ENCODE measurements at places on chromosomes 3 and 15. TPM values are rescaled to one million over a fixed set of nuclear protein-coding genes. Genes with fewer than 3 reads are reported as not detected.

DNA sequence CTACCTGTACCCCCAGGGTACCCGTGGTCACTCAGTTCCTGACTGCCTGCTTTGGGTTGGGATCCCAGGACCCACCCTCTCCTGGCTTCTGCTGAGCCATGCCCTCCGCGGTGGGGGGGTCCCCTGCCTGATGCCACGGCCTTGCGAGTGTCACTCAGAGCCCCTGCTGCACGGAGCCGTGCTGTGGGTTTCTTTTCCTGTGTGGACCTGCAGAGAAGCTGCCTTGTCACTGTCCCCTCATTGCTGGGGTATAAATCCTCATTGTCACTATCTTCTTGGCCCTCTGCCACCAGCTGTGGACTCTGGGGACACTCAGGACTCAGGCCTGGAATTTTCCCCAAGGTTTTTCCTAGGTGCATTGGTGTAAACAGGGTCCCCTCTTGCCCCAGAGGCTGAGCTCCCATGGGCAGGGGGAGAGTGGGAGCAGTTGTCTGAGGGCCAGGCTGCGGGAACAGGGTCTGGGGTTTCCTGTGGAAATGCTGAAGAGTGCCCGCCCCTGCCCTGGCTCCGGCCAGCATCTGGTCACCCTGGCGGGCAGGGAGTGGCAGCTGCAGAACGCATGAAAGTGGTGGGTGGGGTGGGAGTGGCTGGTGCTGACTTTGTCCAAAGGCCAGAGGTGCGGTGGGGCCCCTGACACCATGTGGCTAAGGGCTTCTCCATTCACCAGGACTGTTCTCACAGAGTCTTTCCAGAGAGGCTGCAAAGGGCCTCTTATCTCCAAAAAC is 191.7 kb downstream of the GOLGA6L6 start:
- DNase-seq = peak; percentile 98

- DNase-seq = no peak
These were observed 23.1 kb downstream of the TNK2 start for GRCh38 chr3:195885036-195885891.

DNA sequence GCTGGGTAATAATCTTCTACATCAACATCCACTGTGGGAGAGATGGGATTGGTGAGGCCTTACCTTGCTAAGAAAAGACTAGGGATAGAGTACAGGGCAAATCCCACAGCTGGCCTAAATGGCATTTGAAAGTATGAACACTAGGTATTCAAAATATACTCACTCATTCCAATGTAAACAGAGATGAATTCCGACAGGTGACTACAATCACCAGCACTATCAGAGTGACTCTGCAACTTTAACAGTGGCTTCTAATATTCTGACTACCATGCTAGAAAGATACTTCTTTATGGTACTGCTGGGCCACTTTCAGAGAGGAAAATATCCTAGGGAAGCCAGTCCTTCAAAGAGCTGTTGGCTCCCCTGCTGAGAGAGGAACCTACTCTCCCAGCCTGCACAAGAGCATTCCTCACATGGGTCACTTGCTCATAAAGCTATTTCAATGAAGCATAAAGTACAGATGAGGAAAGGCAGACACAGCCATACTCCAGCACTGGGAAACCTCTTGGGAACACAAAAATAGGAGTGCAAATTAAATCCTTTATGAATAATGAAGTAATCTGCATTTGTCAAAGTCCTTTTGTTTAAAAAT is 21.5 kb upstream of the MAN2C1 start:
- no peak for DNase-seq

GRCh38 chr3:106117490-106117858 is 248.7 kb upstream of the CBLB start:
- no peak for DNase-seq

GRCh38 chr3:62187022-62187431 is 186.3 kb downstream of the FEZF2 start:
- DNase-seq = no peak

DNA sequence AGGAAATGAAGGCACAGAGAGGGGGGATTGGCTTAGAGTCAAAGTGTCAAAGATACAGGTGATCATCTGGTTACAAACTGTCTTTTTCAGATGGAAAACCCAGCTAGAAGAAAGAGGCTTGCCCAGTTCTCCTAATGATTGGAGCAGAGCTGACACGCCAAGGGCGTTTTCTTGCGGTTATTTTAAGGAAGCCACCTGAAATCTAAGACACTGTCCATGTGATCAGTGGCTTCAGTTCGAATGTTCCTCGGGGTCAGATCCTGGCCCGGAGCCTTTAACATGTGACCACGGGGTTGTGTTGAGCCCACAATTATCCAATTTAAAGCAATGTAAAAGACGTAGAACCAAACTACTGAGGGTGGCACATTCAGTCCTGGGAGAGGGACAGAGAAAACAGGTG is 19.5 kb downstream of the FAM43A start:
- DNase-seq = no peak

- DNase-seq = no peak
These were observed at the start of gene MTMR10 for GRCh38 chr15:30991255-30992235. Gene MTMR10, minus strand, starts transcription at chr15:30991628. Its CDS starts 122 bp downstream, at chr15:30991506.

- no peak for DNase-seq
These were observed 490.4 kb upstream of the CFAP20DC start for GRCh38 chr3:59540241-59540640.

- no peak for DNase-seq
These were observed 288.8 kb downstream of the ROBO2 start for GRCh38 chr3:77328690-77329089.

DNA sequence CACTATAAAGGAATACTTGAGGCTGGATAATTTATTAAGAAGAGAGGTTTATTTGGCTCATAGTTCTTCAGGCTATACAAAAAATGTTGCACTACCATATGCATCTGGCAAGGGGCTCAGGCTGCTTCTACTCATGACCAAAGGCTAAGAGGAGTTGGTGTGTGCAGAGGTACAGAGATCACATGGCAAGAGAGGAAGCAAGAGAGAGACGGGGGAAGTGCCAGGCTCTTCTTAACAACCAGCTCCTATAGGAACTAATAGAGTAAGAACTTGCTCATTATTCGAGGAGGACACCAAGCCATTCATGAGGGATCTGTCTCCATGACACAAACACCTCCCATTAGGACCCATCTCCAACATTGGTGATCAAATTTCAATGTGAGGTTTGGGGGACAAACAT is 6.0 kb upstream of the FNDC3B start:
- DNase-seq = no peak

GRCh38 chr3:63386568-63386967 is 108.5 kb downstream of the SYNPR start:
- no peak for DNase-seq

DNA sequence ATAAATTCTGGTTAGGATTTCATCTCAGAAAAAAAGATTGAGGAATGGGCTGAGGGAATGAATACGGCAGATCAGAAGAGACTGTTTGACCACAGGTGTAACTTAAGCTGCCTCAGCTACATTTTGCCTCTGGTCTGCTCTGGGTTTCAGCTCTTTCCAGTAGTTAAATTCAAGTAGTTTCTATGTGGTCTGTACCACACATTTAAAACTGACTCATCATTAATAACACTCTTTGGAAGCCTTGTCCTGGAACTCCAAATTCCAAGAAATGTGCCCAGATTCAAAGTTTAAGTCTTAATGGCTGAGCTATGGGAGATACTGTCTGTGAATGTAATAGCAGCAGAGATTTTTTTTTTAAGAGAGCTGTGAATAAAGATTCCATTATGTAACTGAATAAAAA is 133.1 kb upstream of the IGSF10 start:
- DNase-seq = no peak

- no peak for DNase-seq
These were observed 56.7 kb downstream of the ALCAM start for GRCh38 chr3:105423397-105423796.

DNA sequence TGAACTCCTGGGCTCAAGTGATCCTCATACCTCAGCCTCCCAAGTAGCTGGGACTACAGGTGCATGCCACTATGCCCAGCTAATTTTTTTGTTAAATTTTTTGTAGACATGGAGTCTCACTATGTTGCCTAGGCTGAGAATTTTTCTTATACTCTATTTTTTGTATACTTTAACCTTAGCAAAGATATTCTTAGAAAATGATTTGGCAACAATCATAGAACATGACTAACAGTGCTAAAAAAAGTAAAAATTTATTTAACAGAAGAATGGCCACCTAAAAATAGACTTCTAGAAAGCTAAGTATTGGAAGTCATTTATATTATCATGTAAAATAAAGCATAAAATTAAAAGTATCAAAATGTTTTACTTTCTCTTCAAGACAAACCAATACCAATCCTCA is 322.3 kb downstream of the PLCL2 start:
- no peak for DNase-seq

DNA sequence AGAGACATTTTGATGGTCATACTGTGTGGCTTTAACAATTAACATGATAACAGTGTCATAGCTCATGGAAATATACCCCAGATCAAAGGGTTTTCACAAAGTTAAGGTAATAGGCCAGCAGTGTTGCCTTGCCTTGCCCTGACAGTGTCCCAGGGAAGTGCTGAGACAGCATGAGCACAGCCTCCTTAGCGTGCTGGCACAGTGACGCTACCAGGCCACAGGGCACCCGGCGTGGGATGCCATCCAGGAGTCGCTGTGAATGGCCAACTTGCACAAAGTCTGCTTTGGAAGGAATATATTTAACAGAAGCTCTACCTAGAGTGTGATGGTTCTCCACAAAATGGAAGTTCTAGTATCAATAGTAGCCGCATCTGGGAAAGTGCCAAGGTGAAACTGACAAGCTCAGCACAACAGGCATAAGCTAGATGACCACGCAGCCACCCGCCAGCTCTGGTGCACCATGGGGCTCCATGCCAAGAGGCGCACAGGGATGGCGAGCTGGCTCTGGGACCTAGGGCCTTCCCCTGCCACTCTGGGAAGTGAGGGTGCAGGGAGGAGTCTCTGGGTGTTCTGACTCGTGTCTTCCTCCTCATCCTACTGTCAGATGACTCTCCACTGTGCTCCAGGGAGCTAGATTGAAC is 86.2 kb downstream of the GABRB3 start:
- no peak for DNase-seq

GRCh38 chr3:37071921-37072320 is 78.6 kb downstream of the MLH1 start:
- no peak for DNase-seq

DNA sequence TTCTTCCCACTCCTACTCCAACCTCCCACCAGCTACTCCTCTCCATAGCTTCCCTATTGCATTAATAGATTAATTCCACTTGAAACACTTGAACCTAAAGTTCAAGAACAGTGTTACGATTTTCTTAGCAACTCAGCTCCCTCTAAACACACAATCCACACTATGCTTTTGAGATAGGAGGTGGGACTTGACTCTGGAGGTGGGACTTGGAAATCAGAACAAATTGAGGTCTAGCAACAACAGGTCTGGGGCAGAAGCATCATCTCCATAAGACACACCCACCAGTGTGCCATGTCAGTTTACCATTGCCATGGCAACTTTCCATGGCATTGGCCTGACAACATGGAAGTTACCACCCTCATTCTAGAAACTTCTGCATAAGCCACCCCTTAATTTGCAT is 336.5 kb upstream of the ALCAM start:
- DNase-seq = no peak

GRCh38 chr3:151431940-151432339 is 28.9 kb downstream of the IGSF10 start:
- no peak for DNase-seq

DNA sequence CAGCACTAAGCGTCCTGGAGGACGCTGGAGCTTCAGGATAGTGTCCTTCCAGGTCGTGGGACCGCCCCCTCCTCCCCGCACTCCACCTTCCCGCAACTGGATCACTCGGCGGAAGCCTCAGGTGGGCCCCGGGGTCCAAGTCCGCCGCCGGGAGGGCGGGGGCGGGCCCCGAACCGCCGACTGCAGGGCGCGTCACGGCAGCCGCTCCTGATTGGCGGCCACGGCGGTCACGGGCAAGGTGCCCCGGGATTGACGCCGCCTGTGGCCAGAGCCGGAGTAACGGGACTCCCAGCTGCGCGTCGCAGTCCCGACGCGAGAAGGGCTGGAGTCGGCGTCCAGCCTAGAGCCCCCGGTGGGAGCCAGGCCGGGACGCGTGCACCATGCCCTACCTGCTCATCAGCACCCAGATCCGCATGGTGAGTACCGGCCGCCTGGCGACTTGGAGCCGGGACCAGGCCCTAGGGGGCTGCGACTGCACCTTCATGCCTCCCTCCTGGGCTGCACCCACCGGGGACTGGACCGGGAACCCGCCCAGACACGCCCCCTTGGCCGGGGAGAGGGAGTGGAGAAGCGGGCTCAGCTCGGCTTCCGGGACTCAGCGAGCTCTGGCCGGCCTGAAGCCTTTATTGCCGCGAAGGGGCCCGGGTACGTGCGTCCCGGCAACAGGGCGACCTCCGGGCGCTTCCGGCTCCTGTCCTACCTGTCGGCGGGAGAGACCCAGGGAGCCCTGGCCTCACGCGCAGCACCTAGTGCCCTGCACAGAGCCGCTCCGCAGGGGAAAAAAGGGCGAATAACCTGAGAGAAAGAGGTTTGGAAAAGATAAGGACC is at the start of gene GCHFR:
TSS of gene GCHFR (plus strand) at position 268 of the 828 bp plus-strand sequence. CDS start at position 381, 113 bp downstream.
- no peak for DNase-seq

DNA sequence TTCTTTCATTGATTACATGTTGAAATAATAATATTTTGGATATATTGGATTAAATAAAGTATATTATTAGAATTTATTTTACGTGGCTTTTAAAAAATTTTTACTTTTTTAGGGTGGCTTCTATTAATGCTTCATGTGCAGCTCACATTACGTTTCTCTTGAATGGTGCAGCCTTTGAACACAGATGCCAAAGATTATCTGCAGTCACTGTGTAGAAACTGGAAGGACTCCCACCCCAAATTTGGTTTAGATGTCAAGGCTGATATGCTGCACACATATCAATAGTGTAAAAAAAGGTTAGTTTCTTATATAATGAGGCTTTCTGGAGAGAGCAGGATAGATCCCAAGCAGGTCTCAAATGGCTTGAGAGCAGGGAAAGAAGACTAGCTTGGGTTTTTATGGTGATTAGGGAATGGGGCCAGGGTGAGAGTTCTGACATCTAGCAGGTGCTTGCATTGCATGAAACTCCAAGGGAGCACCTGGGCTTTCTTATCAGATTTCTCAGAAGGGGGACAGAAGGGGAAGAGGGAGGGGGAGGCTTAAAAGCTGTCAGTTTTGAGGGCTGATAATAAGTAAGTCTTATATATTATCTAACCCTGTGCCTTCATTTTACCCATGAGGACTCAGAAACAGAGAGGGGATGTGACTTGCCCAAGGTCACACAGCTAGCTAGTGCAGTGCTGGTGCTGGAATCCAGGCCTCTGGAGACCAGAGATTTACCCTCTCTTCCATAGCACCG is 89.6 kb downstream of the CHST2 start:
- DNase-seq = no peak

- DNase-seq = no peak
These were observed 72.4 kb downstream of the TBL1XR1 start for GRCh38 chr3:177124882-177125281.

GRCh38 chr15:96838081-96838480 is 507.6 kb downstream of the NR2F2 start:
- DNase-seq = no peak

- DNase-seq = no peak
These were observed 2.9 kb downstream of the SHOX2 start for GRCh38 chr3:158103081-158103886.

SMAD3 gene
- total RNA-seq = 53.5 TPM

APOD gene
- total RNA-seq = 549 TPM

C3orf62 gene
- total RNA-seq = 17.9 TPM

MYRIP gene
- total RNA-seq = 7.4 TPM

RBP2 gene
- not detected for total RNA-seq

CRYGS gene
- total RNA-seq = not detected

CORO2B gene
- total RNA-seq = 4.7 TPM

SCG5 gene
- total RNA-seq = 6.1 TPM

HES1 gene
- total RNA-seq = 191 TPM

IGSF10 gene
- total RNA-seq = 0.49 TPM

CHCHD4 gene
- total RNA-seq = 10.6 TPM

Data from vagina (tissue), 2 donors.